ENCODE measurements at places on chromosomes 12 and 14. TPM values are rescaled to one million over a fixed set of nuclear protein-coding genes. Genes with fewer than 3 reads are reported as not detected.

DNA sequence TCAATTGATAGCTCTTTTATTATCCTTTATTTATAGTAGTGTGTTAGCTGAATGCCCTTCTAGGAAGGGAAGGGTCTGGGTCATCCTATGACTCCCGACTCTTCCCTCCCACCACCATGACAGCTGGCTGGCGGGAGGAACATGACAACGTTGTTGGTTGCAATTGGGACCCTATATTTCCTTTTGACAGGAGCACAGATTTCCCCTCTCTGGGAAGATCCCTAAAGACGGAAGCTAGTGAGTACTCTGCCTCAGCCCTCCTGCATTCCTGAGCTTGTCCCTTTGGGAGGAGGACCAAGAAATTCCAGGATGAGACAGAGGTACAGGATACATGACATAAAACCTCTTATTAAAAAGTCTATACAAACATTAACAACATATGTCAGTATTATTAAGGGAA lies 485.4 kb downstream of the NAV3 start:
- no peak for DNase-seq

- no peak for DNase-seq
Observed at GRCh38 chr14:32536175-32536574, 207.1 kb downstream of the AKAP6 start.

CMA1 gene
- not detected for polyA plus RNA-seq

DNA sequence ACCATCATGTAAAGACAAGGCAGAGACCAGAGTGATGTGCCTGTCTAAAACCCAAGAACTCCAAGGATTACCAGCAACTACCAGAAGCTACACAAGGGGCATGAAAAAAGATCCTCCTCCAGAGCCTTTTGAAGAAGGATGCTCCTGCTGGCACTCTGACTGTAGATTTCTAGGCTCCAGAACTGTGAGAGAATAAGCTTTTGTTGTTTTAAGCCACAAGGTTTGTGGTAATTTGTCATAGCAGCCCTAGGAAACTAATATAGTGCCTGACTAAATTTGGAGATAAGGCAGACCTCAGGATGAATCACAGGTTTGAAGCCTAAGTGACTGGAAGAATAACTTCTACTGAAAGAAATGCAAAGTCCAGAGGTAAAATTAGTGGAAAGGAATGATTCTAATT lies 132.9 kb downstream of the CEP83 start:
- no peak for DNase-seq
